ENCODE measurements at places on chromosomes 13 and 19.

DNA sequence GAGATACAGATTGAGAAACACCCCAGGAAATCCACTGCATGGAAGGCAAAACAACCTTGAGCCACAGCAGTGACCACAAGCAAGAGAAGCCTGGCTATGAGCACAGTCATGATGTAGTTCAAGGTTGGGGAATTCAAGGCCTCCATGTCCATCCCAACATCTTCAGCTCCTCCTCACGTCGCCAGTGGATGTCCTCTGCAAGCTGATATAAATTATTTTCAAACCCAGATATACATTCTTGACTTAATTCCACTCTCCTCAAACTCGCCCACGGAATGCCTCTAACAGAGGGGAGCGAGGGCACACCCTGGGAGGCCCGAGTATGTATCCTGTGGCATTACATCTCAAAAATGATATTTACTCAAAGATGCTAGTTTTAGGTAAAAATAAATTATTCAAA is 105.5 kb downstream of the SHISA2 start:
- no peak for DNase-seq

GRCh38 chr19:51101171-51101865 is 6.9 kb downstream of the CTU1 start:
- DNase-seq: no peak

DNA sequence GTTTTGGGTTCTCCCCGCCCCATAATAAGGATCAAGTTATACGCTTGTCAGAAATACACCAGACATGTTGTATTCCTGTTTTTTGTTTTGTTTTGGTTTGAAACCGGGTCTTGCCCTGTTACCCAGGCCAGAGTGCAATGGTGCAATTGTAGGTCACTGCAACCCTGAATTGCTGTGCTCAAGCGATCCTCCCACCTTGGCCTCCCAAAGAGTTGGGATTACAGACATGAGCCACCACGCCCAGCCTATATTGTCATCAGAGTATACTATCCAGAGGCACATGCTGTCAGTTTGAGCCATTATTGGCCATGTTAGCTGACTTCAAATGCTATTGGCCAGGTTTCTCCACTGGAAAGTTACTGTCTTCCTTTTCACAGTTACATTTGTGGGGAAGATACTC is 9.8 kb downstream of the SAFB start:
- no peak for DNase-seq

DNA sequence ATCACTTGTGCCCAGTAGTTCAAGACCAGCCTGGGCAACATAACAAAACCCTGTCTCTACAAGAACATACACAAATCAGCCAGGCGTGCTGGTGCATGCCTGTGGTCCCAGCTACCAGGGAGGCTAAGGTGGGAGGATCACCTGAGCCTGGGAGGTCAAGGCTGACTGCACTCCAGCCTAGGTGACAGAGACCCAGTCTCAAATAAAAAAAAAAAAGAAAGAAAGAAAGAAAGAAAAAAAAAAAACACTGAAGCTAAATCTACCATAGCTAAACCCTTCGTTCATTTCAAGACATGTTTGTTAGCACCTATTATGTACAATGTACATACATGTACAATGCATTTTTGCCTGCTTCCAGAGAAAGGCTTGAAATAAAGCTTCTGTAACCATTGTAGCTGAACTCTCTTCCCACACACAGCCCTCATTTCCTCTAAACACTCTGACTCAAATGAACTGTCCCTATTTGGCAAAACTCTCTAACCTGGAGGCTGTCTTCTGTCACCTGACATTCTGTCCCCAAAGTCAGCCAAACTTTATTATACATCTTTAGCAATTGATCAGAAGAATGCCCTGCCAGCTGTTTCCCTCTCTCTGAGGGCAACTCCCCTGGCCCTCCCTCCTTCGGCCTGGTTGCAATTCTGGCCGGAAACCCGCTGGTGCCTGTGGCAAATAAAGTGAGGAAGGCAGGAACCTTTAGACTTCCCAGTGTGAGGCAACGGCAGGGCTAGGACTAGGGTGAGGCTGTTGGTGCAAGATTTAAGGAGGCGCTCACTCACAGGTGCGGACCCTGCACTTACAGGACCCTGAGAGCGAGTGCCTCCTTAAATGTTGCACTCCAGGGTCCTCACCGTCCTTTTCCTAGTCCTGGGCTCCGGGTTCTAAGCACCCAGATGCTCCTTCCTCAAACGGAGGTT is 1.8 kb downstream of the ETHE1 start:
- DNase-seq: peak; percentile 54

Measured in Ammon's horn (tissue), 1 donor.